Stimulated activated CD8-positive, alpha-beta memory T cell treated with anti-CD3 and anti-CD28 coated beads, Interleukin-15, amount 100 ng/mL, for 4 hours (primary cell): ENCODE measurements at places on chromosomes 2 and 18.

- no peak for DNase-seq
These were observed 4.5 kb downstream of the NRXN1 start for GRCh38 chr2:51027442-51027841.

GRCh38 chr2:96159084-96159830 lies 14.0 kb upstream of the DUSP2 start:
- DNase-seq = no peak

DNA sequence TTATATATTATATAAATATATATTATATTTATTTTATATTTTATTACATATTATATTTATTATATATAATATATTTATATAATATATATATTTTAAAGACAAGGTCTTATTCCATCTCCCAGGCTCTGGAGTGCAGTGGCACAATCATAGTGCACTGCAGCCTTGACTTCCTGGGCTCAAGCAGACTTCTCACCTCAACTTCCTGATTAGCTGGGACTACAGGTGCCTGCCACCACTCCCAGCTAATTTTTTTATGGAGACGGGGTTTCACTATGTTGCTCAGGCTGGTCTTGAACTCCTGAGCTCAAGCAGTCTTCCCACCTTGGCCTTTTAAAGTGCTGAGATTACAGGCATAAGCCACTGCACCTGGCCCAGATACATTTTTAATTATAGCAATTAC lies 110.0 kb downstream of the PHLPP1 start:
- no peak for DNase-seq

GRCh38 chr2:40384233-40384632 lies 67.7 kb downstream of the SLC8A1 start:
- no peak for DNase-seq

DNA sequence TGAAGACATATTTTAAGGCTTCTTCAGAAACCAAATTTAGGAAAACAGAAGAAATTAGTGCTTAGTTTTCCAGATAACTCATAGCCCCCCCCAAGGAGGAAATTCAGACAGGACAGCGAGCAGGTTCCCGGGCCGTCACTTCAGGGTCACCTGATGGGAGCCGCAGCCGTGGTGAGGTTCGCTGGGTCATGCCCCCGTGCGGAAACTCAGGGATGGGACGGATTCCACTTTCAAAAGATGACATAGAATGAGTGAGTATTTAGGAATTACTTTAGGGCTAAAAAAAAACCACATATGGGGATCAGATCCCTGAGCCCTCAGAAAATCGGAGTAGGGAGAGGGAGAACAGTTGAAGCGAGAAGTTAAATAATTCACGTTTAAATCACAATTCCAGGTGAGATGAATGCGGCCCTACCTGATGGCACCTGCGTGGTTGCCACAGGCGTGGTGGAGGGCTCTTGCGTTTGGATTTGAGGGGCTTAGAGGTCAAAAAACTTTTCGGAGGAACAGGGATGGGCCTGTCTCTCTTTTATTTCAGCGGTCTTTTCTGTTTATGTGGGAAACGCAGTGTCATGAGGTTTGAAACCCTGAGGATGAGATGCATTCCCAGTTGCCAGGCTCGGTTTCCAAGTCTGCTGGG lies 114.4 kb downstream of the NFATC1 start:
- DNase-seq = no peak

- DNase-seq = no peak
These were observed 117.0 kb downstream of the MGAT5 start for GRCh38 chr2:134370655-134371445.

- DNase-seq = no peak
These were observed 452.8 kb downstream of the MBD2 start for GRCh38 chr18:53771664-53772063.

DNA sequence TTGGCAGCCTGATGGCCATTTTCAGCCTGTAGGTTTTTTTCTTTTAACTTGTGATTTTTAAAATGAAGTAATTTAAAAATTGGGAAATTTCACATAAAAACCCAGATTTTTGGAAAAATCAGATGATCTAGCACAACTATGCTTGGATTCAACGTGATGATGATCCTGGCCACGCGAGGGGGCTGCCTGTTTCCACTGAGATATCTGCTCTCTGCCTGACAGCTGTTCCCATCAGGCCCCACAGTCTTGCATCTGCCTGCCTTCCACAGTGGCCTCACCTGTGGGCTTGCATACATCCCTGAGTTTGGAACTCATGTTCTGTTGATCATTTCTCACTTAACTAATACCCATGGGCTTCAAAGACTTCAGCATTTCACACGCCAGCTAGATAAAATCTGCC lies 92.1 kb upstream of the FZD5 start:
- DNase-seq = no peak

GRCh38 chr2:215914054-215914776 lies 99.1 kb downstream of the MREG start:
- no peak for DNase-seq

DNA sequence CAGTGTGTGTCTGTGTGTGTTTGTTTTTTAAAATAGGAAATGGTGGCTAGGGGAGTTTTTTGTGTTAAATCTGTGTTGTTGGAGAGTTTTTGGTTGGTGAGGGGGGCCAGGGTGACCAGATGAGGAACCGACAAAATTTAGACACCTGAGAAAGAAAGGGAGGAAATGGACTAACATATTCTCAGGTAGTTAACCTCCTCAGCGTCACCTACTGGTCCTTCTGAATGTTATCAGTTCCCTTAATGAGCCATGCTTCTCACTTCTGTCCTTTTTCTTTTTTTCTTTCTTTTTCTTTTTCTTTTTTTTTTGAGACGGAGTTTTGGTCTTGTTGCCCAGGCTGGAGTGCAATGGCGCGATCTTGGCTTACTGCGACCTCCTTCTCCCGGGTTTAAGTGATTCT lies 107.0 kb downstream of the FMNL2 start:
- DNase-seq = no peak

DNA sequence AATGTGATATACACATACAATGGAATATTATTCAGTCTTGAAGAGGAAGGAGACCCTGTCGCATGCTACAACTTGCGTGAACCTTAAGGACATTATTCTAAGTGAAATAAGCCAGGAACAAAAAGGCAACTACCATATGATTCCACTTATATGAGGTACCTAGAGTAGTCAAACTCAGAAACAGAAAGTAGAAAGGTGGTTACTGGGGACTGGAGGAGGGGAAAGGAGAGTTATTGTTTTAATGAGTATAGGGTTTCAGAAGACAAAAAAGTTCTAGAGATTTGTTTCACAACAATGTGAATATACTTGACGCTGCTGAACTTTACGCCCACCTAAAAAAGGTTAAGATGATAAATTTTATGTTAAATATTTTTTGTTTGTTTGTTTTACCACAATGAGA lies 47.0 kb downstream of the CXCR4 start:
- DNase-seq = no peak

DNA sequence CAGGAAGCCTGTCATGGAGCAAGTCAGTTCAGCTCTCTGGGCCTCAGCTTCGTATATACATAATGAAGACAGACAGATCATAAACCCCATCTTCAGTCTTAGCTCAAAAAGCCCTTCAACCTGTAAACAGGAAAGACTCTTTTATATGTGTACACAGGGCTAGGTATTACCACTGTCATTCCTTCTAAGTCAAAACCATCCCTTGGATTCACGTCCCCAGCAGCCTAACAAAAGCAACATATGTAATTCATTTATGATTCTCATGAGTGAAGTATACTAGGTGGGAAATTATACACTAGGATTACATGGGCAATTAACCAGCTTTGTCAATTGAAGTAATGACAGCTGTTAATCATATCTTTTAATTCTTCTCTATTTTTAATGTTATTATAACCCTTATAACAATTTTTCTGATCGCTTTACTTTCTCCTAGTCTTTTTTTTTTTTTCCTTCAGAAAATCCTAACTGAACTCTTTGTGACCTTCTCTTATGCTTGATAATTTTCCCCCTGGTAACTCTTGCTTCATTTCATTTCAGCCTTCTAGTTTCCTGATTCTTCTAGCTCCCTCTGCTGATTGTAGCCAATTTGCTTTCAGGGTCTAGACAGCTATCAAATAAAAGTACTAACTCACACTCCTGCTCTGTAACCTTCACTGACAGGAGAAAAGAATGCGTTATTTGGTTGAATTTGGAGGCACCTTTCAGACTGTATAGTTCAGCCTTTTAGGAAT lies 99.7 kb downstream of the RBM43 start:
- no peak for DNase-seq

- no peak for DNase-seq
These were observed 19.3 kb upstream of the SPP2 start for GRCh38 chr2:234031207-234031606.

DNA sequence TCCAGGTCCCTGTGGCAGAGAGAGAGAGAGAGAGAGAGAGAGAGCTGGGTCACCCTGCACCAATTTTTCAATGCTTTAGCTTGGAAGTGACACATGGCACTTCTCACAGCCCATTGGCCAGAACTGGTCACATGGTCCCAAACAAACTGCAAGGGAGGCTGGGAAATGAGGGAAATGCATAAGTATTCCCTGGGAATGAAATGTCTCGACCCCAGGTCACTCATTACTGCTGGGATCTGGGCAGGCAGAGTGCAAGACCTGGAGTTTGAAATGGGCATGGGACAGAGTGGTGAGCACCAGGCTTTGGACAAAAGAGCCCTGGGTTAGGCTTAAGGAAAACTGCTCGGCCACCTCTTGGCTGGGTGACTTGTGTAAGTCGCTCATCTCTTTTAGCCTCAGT lies 37.0 kb downstream of the SMAD7 start:
- DNase-seq = no peak

DNA sequence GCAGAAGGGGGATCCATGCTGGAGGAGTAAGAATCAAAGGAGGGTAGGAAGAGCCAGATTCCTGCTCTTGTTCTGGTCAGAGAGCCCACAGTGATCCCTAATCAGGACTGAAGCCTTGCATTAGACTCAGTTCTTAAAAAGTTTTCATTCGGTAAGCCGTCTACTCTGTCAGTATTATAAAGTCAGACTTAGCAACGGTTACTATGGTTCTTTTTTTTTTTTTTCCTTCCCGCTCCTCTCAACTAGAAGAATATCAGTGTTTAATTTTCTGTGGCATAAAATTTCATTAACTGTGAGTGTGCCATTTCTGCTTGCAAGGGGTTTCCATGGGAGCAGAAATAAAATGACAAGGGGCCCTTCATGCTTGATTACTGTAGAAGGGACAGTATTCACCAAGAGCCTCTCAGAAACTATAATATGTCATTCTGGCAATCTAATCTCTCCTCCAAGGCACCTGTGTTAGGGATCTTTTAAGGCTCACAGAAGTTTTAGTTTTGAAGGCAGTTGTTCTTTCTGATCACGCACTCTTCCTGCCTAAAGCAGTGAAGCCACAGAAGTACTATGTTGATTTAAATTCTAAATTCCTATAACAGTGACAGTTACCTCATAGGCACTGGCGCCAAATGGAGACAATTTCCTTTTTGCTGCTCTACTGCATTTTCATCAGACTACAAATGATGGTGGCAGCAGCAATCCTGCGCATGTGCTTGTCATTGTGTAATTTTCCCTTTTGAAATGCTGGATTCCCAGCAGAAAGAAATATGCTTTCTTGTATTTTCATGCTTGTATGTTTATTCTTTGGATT lies 57.0 kb downstream of the OSBPL6 start:
- no peak for DNase-seq

DNA sequence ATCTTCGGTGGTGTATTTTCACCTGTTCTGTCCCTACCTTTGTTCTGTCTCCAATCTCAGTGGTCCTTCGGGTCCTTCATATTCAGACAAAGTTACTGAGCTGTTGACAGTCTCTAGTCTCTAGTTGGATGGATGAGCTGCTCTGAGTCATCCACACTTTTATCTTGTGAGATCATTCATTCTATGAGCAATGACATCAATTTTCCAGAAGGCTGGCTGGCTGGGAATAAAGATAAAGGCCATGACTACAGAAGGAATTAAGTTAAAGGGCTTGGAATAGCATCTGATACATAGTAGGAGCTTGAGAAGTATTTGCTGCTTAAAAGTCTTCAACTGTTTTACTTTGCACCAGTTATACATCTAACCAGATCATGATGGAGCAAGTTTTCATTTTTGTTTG lies 43.1 kb upstream of the SLC39A10 start:
- no peak for DNase-seq

GRCh38 chr2:101205521-101206479 lies 46.9 kb upstream of the CNOT11 start:
- DNase-seq = no peak

- no peak for DNase-seq
These were observed 8.8 kb upstream of the SNED1 start for GRCh38 chr2:240989451-240990265.

- DNase-seq = peak; percentile 7
These were observed 15.0 kb downstream of the KCNJ13 start for GRCh38 chr2:232761301-232761907.

- DNase-seq = no peak
These were observed 616 bp upstream of the SP5 start for GRCh38 chr2:170714381-170715061.

DNA sequence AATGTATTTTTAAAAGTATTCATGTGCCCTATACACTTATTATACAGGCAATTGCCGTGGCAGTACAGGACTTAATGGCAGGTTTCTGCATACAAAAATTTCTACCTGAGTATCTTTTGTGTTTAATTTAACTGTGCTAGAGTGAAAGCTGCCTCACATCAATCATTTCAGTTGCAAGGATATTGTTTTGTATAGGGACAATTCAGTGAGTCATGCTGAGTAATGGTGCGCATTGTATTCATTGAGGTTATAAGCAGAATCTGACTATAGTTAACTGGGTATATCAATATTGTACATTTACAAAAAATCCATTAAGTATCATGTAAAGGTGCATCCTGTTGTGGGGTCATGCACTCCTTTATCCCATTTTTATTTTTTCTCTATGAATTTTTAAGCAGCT lies 121.5 kb downstream of the GCA start:
- DNase-seq = no peak

GRCh38 chr2:241773511-241774418 lies 2.9 kb upstream of the GAL3ST2 start:
- no peak for DNase-seq

DNA sequence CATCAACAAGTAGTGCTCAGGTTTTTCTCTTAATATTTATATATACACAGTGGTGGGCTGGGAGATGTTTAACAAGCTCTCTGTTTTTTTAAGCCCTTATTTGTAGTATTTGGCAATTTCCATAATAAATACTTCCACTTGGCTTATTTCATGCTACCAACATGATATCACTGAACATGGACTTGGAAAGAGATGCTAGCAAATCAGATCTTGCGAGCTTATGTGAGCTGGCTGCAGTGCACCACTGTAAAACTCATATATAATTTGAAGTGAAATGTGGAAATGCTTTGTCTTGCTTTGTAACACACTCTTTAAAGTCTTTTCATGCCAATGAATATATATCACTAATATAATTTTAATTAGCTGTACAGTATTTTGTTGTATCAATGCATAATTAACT lies 155.7 kb downstream of the ALK start:
- no peak for DNase-seq

GRCh38 chr2:40451918-40452605 lies at the start of gene SLC8A1:
Gene SLC8A1 (minus strand): TSS chr2:40452090.
- DNase-seq = no peak

- no peak for DNase-seq
These were observed 90.4 kb downstream of the TPO start for GRCh38 chr2:1503471-1504310.

GRCh38 chr2:19540739-19541525 lies 182.5 kb upstream of the OSR1 start:
- DNase-seq = no peak
